ENCODE measurements at places on chromosomes 2 and 18.

DNA sequence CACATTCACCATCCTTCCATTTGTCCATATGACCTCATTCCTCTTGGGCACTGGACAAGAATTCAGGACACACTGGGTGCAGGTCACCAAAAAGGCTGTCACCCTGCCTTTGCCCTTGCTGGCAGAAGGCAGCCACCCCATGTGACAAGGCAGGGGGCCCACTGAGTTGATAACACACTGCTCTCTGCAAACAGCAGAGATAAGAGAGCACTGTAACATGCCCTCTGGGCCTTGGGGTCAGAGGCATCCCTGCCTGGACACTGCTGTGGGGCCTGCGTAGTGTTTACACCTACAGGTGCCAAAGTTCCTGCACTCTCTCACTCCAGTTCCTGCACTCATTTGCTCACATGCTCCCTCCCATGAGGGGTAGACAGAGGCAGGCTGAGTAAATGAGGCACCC is 344.7 kb upstream of the TCF4 start:
- no peak for DNase-seq

DNA sequence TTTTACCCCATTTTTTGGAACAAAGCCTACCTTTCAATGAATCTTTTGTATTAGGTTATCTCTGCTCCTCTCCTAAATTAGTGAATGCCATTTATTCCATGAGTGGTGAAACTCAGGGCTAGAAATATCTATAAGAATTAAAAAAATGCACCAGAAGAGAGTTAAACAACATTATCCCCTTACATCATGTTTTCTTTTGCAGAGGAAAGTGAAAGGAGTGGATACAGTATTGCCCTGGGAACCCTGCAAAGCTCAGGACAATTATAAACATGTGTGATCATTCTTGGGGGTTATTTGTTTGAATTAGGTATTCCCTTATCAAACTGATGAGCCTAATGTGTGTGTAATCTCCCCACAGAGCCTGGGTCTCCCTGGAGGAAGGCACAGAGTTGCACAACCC is 559.2 kb downstream of the RNF144A start:
- DNase-seq: no peak

- DNase-seq: no peak
These were observed 76.5 kb downstream of the SFXN5 start for GRCh38 chr2:72994991-72995380.

DNA sequence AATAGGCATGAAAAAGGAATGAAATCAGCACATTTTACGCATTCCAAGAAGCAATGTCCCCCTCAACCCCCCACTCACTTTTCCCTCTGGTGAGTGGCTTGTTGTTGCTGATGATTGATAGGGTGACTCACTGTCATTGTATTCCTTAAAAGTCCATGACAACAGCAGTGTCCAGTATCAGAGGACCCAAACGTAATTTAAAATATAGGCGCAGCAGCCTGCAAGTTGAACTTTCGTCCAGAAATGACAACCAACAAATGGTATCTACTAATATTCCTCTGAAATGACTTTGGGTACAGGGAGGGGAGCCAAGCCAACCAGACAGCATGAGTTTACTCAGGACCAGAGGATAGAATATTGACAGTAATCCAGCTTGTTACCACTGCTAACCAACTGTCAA is 182.9 kb upstream of the SIX3 start:
- no peak for DNase-seq

GRCh38 chr2:103288696-103289095 is 526.9 kb downstream of the TMEM182 start:
- no peak for DNase-seq

GRCh38 chr18:79952456-79952995 is 1.1 kb upstream of the SLC66A2 start:
- DNase-seq: no peak

DNA sequence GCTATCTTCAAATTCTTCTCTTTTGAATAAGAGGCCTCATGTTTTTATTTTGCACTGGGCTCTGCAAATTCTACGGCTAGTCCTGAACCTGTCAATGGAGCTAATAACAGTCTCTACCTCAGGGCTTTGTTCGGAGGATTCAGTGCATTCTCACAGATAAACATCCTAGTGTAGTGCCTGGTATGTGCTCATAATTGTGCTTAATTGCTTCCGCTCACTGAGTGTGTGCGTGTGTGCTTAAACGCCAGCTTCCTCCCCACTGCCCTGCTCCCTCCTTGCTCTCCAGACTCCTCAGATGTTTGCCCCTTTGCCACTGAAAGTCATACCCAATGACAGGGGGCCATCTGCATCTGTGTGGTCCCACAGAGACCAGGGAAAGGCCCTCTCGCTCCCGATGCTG is 6.7 kb downstream of the GYPC start:
- DNase-seq: no peak

- no peak for DNase-seq
These were observed 250.3 kb upstream of the ID2 start for GRCh38 chr2:8431446-8432125.

GRCh38 chr18:79512461-79513380 is 117.0 kb downstream of the NFATC1 start:
- no peak for DNase-seq

GRCh38 chr2:127415593-127416505 is 2.4 kb upstream of the PROC start:
- peak; percentile 17 for DNase-seq

DNA sequence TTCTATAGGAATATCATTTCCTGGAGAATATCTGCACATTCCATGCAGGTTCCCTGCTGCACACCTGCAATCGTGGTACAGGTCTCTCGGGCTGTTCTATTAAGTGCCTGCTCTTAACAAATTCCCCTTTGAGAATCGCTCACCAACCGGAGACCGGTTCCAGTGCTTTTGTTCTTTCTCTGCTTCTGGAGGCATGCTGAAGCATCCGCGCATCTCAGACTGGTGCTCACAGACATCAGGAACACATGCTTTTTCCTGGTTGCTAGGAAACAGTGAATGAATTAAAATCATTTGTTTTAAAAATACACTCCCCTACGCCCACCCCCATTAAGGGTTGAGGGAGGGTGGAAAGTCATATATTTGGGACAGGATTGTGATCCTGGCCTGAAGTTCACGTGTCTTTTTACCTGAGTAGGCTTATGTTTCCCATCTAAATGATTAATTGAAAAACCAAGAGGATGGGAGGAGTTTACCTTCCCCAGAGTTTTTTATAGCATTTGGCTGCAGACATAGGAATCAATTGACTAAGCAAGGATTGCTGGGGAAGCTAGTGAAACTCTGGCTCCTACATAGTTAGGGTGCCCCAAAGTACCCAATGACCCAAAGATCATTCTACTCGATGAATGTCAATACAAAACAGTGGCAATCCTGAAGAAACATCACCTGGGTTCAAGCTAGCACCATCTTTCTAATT is at the start of gene C2orf80:
TSS of gene C2orf80 (minus strand) at position 221 of the 694 bp plus-strand sequence. CDS start 3,044 bp downstream, outside the sequence.
- DNase-seq: no peak

DNA sequence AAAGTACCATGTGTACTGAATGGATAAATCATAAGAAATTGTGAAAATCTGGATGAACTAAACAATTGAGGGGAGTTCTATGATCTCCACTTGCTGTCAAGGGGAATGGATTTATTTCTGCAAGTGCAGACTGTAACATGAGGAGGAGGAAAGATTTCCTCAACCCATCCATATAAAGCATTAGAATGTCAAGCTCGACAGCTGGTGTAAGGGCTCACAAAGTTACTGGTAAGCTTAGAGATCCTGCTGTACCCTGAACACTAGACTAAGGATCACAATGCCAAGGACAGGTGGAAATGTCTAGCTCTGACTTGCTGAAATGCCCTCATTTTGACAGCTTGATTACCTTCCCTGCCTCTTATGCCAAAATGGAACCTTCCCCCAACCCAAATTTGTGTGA is 125.3 kb downstream of the TCF4 start:
- DNase-seq: no peak

DNA sequence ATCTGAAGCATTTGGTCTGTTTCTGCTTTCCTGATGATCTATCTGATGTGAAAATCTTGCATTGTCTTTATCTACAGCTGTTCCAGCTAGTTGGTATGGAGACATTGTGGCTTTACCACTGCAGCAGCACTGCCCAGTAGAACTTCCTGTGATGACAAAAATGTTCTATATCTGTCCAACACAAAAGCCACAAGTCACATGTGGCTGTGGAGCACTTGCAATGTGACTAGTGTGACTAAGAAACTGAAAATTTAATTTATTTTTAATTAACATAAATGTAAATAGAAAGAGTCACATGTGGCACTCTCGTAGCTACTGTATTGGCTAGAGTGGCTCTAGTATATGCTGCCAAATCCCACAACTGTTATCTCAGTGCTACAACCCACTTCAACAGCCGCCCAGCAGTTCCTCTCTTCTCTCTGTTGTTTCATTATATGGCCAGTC is 425.7 kb downstream of the SETBP1 start:
- DNase-seq: peak; percentile 10

- DNase-seq: no peak
These were observed 258.2 kb downstream of the LTBP1 start for GRCh38 chr2:33204945-33205344.

GRCh38 chr2:128026448-128027277 is 1.2 kb downstream of the SAP130 start:
- DNase-seq: peak; percentile 3

- DNase-seq: no peak
These were observed 489.1 kb upstream of the ACVR2A start for GRCh38 chr2:147355706-147356105.

DNA sequence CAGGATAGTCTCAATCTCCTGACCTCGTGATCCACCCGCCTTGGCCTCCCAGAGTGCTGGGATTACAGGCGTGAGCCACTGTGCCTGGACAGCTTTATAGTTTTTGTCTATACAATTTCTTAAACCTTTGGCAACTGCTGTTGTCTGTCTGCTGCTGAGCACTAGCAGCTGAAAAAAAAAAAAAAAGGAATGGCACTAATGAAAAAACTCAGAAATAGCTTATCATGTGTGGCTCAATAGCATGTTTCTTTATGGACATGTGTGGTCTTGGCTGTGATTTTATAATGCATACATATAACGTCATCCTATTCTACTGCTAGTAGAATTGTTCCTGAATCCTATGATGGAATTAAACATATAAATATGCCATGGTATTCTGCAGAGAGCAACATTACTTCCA is 231.2 kb downstream of the TPGS2 start:
- DNase-seq: no peak

- DNase-seq: no peak
These were observed 72.5 kb upstream of the APCDD1 start for GRCh38 chr18:10381951-10382350.

- DNase-seq: no peak
These were observed 617.0 kb upstream of the CDH2 start for GRCh38 chr18:28793901-28794300.

DNA sequence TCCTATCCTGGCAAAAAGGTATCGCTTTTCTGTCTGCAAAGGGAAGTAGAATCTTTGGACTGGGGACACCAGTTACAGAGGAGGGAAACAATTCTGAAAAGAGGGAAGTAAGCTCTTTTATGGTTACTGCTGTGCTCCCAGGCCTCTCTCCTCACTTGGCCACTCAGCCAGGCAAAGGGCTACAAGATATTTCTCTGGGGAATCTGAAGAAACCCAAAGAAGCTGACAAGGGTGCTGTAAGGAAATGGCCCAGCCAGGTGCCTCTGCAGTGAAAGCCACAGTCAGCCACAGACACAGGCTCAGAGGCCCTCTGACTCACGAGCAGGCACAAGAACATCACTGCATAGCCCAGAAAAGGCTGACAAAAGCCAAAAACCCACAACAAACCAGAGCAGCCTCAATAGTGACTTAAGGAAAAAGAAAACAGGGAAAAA is 5.8 kb downstream of the HDLBP start:
- DNase-seq: no peak

DNA sequence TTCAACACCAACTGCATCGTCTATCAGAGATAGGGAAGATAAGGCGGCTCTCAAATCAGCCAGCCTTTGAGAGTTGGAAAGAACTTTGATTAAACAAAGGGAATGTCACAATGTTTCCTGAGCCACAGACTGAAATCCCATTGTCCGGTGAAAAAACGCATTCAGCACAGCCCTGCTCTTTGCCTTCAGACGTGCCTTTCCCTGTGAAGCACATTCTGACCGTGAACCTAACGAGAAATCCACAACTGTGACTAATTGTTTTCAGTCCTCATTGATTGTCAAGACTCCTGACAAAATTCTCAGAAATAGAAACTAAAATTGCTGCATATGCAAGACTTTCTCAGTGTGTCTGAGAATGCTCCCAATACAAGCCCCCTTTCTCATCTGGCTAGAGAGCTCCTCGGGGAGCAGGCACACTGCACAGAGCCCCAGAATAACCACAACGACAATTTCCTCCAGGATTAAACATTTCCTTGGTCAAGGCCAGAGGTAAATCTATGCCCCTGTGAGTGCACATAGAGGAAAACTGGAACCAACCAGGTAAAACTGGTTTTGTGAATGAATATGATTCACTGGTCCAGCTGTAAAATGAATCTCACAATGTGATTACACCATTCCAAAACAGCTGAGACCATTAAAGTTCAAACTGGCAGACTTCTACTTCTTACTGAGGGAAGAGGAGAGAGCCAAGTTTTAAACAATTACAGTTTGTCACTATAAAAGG is 561.9 kb upstream of the ID2 start:
- DNase-seq: no peak

- no peak for DNase-seq
These were observed 135.7 kb downstream of the LRRC30 start for GRCh38 chr18:7366597-7366996.

- no peak for DNase-seq
These were observed 176.7 kb downstream of the ST6GAL2 start for GRCh38 chr2:106709229-106709628.

DNA sequence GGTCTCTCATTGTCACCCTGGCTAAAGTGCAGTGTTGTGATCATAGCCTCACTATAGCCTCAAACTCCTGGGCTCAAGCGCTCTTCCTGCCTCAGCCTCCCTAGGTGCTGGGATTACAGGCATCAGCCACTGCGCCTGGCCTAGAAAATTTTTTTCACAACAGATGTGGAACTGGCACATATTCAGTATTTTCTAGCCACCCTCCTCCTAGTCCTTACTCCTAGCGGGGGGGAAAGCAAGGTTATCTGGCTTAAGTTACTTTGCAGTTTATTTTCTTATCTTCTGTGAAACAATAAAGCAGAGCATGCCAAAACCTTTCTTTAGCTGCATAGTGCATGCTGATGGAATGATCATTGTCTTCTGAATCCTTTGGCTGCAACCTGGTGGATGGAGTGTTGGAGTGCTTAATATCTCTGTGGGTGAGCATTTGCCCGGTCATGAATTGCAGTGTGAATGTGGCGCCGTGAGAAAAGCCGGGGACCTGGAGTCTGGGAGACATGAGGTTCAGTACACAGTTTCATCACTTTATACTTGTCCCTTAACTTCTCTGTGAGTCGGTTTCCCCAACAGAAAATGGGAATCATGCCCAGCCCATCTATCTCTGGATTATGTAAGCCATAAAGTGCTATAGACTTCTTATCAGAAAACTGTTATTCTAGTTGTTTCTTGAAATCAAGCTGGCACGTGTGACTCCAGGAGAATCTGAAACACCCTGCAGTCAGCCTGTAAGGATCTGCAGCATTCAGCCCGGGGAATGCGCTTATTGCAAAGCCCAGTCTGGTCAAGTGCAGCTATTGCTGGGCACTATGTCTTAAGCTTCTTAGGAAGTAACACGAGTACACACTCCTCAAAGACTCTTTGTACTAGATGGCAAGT is 38.2 kb upstream of the MAP3K20 start:
- DNase-seq: no peak

- DNase-seq: no peak
These were observed 573.8 kb downstream of the TSN start for GRCh38 chr2:122329278-122329677.

- no peak for DNase-seq
These were observed 36.9 kb downstream of the CNGA3 start for GRCh38 chr2:98383166-98383565.

GRCh38 chr2:68536000-68536399 is 68.6 kb downstream of the APLF start:
- DNase-seq: no peak
